SK-N-SH (cell line): ENCODE measurements at places on chromosomes 13 and 19. TPM values are rescaled to one million over a fixed set of nuclear protein-coding genes. Genes with fewer than 3 reads are reported as not detected.

- DNase-seq = no peak
Measured at GRCh38 chr19:20964798-20965197, 41.7 kb downstream of the ZNF85 start.

DNA sequence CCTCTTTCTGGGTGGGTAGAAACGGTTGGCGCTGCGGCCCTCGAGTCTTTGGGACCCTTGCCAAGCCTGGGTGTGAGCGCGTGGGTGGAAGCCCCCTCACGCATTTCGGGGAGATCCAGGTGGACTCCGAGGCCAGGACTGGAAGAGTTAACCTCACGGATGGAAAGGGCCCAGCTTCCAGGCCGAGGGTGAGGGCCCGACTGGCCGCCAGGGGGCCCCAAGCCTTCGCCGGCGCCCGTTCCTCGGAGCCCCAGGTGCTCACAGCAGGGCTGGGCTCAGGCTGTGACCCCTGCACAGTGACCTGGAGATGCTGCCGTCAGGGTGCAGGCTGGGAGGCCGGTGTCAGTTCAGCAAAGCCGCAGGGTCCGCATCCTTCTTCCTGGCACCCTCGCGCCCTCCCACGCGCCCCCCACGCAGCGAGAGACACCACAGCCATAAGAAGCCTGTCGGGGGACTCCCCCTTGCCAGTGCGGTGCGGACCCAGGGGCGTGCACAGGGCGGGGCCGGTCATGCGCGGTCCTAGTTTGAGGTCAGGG lies 34.2 kb upstream of the TMEM255B start:
- peak; percentile 90 for DNase-seq

- DNase-seq = no peak
Measured at GRCh38 chr19:20028611-20029010, 10.7 kb downstream of the ZNF682 start.

DNA sequence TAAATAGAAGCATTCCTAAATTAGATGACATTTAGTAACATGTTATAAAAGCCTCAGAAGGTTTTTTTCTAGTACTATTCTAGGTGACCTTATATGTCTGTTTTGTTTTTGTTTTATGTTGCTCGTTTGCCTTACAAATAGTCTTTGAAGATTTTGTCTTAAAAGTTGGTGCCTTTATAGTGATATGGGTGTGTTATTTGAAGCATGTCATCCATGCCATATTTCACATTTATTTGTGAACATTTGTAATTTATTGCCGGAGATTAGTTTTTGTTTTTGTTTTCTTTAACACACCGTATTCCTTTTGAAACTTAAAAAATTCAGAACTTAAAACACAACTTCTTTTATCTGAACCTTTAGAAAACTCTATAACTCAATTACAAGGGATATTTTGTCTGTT lies 422.8 kb upstream of the PCDH9 start:
- no peak for DNase-seq

- DNase-seq = no peak
Measured at GRCh38 chr13:73293913-73294523, 235.2 kb downstream of the KLF5 start.

DNA sequence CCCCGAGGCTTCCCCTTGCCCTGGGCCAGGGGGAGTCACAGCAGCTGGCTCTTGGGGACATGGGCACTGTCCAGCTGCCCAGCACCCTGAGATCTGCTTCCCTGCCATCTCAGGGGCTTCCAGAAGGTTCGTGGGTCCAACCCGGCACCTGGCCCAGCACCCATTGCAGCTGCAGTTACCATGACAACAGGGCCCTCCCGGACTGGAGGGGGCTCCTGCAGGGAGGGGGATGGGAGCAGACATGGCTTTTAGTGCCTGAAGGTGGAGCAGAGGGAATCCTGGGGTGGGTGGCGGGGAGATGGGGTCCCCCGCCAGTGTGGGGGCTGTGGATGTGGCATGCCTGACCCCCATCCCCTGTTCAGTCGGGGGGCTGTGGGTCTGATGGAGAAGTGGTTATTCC lies 14.7 kb downstream of the PIN1 start:
- no peak for DNase-seq

- DNase-seq = no peak
Measured at GRCh38 chr19:29293292-29293691, 80.3 kb upstream of the UQCRFS1 start.

- no peak for DNase-seq
Measured at GRCh38 chr13:94177041-94177440, 302.4 kb downstream of the DCT start.

GRCh38 chr19:48325265-48325910 lies at the start of gene EMP3:
Gene EMP3 (plus strand): TSS chr19:48325552. CDS start chr19:48326845, 1,293 bp downstream.
- DNase-seq = no peak

DNA sequence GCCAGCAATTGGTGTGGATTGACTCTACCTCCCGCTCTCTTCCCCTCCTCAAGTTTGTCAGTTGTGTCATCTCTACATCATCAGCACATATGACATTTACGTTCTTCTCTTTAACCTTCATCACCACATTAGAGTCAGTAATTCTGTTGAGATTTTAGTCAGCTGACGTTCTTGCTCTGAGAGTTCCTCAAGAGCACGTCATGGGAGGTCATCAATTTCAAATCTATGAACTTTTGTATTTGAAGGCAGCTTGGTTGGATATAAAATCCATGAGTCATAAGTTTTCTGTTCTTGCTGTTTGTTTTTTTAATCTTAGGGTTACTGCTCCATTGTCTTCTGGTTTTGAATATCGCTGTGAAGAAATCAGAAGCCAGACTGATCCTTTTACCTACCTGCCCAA lies 21.8 kb upstream of the ARGLU1 start:
- no peak for DNase-seq

DNA sequence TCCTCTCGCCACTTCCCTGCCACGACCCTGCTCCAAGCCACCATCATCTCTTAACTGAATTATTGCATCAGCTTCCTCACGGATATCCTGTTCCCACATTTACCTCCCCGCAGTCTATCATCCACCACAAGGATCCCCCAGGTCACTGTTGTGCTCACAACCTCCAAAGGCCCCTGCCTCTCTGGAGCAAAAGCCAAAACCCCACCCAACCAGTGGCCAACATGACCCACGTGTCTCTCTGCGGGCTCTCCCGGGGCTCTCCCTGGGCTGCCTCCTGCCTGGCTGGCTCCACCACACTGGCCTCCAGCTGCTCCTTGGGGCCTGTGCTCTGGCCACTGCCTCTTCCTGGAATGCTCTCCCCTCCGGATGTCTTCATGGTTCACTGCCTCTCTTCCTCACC lies 809.3 kb downstream of the UQCRFS1 start:
- DNase-seq = no peak

The CDX2 gene
- polyA plus RNA-seq = not detected in 2 replicates

The FXYD1 gene
- polyA plus RNA-seq = 0.12 TPM in 1 of 2 replicates, not detected in the other

The FUT6 gene
- polyA plus RNA-seq = not detected in 2 replicates

The SMIM24 gene
- polyA plus RNA-seq = 0.12 TPM in 1 of 2 replicates, not detected in the other

The VSIG10L gene
- 2.3 and 2.7 TPM in 2 replicates for polyA plus RNA-seq

The TPTE2 gene
- not detected in 2 replicates for polyA plus RNA-seq

The SPTBN4 gene
- polyA plus RNA-seq = 2.8 and 3.1 TPM in 2 replicates
